ENCODE measurements at places on chromosomes 16 and 17.

GRCh38 chr17:57485566-57485865 is 229.2 kb downstream of the MSI2 start:
- DNase-seq, result no peak

- DNase-seq, result peak; percentile 66
Measured at GRCh38 chr16:90077240-90077756, at the start of gene PRDM7. Gene PRDM7 (minus strand): TSS chr16:90077331. CDS start chr16:90075910, 1,421 bp downstream.

DNA sequence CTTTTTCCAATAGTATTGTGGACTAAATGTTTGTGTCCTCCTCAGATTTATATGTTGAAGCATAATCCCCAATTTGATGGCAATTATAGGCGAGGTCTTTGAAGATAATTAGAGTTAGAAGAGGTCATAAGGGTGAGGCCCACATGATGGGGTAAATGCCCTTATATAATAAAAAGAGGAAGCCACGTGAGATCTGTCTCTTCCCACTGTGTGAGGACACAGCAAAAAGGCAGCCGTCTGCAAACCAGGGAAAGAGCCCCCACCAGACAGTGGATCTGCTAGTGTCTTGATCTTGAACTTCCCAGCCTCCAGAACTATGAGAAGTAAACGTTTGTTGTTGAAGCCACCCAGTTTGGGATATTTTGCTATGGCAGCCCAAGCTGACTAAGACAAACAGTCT is 76.0 kb downstream of the LYRM1 start:
- no peak for DNase-seq

GRCh38 chr17:83008186-83008510 is 71.3 kb upstream of the METRNL start:
- DNase-seq, result no peak

- no peak for DNase-seq
Measured at GRCh38 chr16:55392701-55393100, 68.7 kb downstream of the IRX6 start.

DNA sequence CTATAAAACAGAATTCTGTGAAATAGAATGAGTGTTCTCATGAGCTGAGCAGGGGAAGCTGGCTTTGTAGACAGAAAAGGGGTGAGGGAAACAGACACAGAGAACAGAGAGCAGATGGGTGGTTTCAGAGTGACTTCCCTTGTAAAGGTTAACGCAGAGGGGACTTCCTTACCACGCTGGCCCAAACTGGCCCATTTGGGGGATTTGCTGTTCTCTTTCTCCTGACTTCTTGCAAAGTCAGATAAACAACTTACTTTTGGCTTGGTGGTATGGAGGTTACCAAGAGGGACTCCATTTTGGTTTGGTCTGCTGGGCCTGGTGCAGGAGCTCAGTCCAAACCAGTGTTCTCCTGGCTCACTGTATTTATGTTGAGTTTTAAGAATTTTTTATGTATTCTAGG is 48.4 kb downstream of the SEC14L1 start:
- no peak for DNase-seq

DNA sequence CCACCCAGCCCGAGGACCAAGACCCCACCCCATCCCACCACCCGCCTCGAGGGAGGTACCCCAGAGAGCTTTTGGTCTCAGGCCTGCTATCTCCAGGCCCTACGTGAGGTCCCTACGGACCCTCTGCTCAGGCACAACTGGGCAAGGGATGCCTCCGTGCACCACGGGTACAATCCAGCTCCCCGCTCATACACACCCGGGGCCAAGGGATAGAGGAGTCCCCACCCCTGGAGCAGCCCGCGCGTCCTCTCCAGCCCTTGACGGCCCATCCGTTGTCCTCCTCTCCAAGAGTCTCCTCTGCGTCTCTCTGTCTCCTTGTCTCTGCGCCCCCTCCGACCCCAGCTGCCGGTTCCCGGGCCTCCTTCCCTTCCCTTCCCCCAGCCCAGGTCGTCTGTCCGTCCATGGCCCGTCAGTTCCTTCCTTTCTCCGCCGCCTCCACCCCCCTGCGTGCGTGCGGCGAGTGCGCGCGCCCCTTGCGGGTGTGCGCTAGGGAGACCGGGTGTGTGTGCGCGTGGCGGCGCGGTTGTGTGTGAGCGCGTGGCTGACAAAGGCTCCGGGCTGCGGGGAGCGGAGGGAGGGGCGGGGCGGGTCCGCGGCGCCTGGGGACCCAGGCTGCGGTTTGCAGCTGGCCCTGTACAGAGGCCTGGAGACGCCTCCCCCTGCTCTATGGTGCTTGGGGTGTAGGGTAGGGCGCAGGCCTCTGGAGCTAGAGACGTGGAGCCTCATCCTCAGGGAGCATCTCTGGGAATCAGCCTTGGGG is 930 bp downstream of the SPNS2 start:
- DNase-seq, result no peak

GRCh38 chr16:50636753-50637374 is 44.2 kb downstream of the SNX20 start:
- DNase-seq, result no peak

DNA sequence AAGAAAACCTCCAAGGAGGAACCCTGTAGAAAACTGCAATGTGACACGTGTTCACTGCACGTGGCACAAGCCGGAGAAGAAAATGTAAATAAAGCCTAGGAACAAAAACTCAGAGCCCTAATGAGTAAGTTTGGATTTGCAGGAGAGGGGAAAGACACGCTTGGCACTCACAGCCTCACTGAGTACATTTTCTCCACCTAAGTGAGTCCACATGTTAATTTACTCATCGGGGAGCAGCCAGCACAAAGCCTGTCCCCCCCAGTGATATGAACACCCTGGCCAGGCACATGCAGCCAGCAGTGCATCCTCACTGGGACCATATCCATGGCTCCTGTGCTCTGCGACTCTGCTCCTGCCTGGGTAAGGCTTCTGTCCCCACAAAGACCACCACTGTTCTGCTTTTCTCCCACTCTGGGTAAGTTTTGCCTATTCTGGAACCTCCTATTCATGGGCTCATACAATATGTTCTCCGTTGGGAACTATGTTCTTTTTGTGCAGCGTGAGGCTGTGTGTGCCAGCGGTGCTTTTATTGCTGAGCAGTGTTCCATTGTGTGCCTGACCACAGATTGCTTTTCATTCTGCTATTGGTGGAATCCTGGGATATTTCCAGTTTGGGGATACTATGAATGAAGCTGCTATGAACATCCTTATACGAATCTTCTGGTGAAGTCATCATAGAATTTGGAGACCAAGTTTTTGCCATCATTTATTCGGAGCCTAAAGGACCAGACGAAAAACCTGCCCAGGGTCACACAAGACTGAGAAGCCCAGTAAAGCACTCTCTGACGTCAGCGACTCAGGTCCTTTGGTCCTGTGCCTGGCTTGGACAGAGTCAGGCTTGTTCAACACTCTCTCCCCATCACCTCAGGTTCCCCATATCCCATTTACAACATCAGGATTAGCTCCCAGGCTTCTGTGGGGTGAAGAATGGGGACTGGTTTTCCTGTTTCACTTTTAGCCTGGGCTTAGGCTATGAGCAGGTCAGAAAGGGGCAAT is 53.3 kb downstream of the RNF112 start:
- no peak for DNase-seq

GRCh38 chr16:83366228-83366627 is 441.6 kb upstream of the HSBP1 start:
- no peak for DNase-seq

- DNase-seq, result no peak
Measured at GRCh38 chr17:6279659-6280058, 155.3 kb downstream of the AIPL1 start.

- DNase-seq, result no peak
Measured at GRCh38 chr16:66474750-66475199, 47.7 kb downstream of the BEAN1 start.

GRCh38 chr17:46739982-46740381 is 78.5 kb downstream of the WNT3 start:
- DNase-seq, result no peak

- no peak for DNase-seq
Measured at GRCh38 chr17:50458701-50459676, 9.7 kb downstream of the CHAD start.

GRCh38 chr17:62760945-62761267 is 47.2 kb downstream of the MARCHF10 start:
- no peak for DNase-seq

- no peak for DNase-seq
Measured at GRCh38 chr16:86500708-86501510, 9.4 kb upstream of the FOXF1 start.

- no peak for DNase-seq
Measured at GRCh38 chr17:61481421-61481820, 29.2 kb downstream of the TBX4 start.

GRCh38 chr17:73203135-73203787 is 10.4 kb downstream of the COG1 start:
- DNase-seq, result no peak

DNA sequence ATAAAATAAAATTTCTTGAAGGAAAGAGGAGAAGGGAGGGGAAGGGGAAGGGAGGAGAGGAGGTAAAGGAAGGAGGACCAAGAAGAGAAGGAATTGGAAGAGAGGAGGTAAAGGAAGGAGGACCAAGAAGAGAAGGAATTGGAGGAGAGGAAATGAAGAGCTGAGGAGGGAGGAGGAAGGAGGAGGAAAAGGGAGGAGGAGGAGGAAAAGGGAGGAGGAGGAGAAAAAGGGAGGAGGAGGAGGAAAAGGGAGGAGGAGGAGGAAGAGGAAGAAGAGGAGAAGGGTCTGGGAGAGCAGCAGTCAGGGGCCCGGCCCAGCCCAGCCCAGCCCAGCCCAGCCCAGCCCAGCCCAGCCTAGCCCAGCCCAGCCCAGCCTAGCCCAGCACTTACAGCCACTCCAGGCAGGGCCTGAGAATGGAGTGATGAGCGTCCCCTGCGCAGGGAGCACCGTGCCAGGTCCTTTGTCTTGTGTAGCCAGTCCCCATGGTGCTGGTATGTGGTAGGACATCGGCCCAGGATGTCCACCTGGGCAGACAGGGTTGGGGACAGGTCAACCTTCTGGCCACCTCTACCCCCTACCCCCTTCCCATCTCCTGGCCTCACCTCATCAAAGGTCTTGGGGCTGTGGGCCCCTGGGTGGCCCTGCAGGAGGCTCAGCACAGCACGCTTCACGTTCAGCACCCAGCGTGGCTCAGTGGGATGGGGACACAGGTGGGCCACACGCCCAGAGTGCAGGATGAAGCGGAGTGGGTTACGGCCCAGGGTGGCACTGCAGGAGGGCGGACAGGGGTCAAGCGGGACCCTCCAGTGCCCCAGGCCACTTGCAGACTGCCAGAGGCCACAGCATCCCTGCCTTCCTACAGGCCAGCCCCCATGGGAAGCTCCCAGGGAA is 70.9 kb downstream of the LITAF start:
- DNase-seq, result no peak

GRCh38 chr17:19338031-19338990 is 24.2 kb downstream of the B9D1 start:
- peak; percentile 48 for DNase-seq

GRCh38 chr17:57867126-57867525 is 17.3 kb upstream of the MRPS23 start:
- DNase-seq, result no peak

DNA sequence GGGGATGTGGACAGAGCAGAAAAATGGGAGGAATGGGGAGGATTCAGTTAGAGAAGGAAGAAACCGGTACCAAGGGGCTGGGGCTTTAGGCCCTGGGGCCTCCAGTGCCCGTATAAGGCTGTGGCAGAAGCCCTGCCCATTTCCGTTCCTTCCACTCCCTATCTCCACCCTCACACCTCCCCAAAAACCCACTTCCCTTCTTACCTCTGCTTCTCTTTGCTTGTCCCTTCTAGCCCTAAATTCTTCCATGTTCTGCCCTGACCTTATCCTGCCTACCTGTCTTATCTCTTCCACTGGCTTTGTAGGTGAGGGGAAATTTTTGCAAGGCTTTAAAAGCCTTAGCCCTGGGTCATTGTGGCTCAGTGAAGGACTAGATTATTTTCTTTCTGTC is 4.1 kb downstream of the RNF167 start:
- DNase-seq, result no peak

GRCh38 chr17:80960797-80961452 is 30.7 kb upstream of the CHMP6 start:
- no peak for DNase-seq

DNA sequence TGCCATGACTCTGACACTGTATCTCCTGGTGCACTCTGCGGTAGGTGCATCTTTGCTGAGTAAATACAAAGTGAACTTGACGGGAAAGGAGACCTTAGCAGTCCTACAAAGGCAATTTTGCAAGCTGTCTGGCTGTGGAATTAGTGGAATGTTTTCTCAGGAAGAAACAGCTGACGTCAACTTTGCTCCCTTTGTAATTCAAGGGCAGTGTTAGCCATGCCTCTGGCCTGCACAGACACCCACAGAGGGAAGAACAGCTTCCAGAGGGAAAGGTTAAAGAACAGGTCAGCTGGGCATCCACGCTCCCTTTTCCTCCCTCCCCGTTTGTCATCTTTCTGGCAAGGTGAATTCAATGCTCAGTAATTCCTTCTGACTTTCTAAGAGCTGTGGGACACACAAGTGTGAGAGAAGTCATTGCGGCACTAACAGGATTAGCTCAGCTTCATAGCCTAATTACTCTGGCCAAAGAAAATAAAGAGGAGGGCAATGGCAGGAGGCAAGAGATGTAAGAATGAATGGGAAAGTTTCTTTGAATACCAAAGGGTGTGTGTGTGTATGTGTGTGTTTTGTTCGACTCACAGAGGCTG is 476.9 kb upstream of the GOT2 start:
- DNase-seq, result peak; percentile 35

DNA sequence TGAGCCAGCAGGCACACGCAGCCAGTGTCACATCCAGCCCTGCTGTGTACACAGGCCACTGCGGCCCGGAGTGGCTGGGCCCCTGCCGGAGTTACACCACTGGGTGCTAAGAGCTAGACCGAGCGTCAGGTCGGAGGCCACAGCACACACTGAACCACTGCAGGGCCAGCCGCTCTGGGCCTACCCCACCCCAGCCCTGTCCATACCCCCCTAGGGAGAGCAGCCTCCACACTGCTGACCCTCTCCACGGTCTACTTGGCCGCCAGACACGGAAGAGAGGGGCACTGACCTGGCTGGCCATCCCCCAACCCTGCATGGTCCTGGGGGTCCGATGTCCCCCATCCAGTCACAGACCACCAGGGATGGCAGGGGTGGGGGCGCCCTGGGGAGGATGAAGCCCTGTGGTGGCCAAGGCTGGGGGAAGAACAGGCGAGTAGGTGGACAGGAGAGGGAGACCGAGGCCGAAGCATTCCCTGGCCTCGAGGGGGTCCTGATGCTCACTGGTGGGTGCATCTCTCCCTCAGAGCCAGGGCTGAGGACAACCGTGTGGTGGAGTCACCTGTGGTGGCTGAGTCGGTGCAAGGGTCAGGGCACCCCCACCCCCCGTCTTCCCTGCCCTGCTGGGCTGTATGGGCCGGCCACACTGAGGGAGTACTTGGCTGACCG is 34.9 kb upstream of the ZC3H18 start:
- DNase-seq, result no peak

DNA sequence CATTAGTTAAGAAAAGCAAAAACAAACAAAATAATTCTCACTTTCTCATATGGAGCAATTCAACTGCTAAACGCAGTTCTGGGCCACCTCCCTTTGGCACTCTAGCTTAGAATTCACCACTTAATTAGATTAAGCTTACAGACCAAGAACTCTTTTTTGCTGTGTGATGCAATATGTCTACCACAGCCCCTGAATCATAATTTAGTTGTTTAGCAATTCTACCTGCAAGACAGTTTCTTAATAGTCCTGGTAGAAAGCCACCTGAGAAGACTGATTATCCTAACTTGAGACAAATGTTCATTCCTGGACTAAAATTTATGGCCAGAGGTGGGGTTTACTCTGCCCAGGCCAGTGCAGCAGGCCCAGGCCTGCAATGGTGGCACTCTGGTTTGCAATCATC is 205.9 kb downstream of the HS3ST3A1 start:
- no peak for DNase-seq

Data from right renal pelvis (tissue), 4 donors.